Activated naive CD8-positive, alpha-beta T cell treated with anti-CD3 and anti-CD28 coated beads for 36 hours (primary cell): ENCODE measurements at places on chromosomes 2 and 18. TPM values are rescaled to one million over a fixed set of nuclear protein-coding genes. Genes with fewer than 3 reads are reported as not detected.

DNA sequence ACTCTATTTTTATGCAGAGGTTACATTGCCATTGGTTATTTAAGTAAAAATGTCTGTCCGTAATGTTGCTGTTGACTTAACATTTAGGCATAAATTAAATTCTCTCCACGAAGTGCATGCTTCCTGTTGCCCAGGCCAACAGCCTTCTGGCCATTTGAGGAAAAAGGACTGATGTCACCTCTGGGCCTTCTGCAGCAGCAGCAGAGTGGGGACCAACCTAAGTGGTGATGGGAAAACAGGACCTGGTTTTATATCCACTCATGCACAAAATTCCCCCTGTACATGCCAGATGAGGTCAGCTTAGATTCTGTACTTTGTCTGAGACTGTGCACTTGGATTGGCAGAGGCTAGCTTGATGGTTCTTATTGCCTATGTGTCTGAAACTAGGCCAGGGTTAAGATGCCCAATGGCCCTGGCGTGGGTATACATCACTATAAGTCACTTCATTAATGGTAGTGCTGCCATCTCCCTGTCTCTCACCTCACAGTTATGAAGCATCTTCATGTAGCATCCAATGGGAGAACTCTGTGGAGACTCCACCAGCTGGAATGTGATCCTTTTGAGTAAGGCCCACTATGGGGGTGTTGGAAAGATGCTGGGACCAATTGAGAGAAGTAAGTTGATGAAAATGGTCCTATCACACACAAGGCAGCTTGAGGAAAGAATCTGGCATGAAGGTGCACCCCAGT, 4.4 kb downstream of the ARHGAP25 start:
- peak overlapping the region; percentile 84 for H3K27ac ChIP-seq
- peaks cover 36% of the 10 kb centered on the region for H3K36me3 ChIP-seq
- H3K4me3 ChIP-seq, result peak overlapping the region; percentile 84
- no peaks in the 10 kb centered on the region for H3K27me3 ChIP-seq

GRCh38 chr2:3625186-3625585, 30.3 kb downstream of the COLEC11 start:
- no peaks in the 10 kb centered on the region for H3K36me3 ChIP-seq
- DNase-seq, result no peak
- H3K4me3 ChIP-seq, result no peak overlapping the region

DNA sequence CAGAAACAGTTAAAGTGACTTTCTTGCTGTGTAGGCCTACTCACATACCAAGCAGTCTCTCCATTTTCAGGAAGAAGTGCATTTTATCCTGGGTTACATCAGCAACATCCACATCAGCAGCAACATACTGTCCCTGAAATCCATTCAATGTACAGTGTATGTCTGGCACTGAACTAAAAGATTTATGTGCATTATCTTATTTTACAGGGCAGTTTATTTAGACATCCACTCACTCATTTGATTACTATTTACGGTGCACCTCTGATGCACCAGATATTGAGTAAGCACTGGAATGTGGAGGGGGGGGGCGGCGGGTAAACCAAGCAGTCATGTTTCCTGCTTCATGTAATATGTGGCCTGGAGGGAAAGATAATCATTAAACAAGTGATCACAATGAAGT, 1128.2 kb downstream of the BCL11A start:
- H3K27ac ChIP-seq, result no peak overlapping the region
- H3K4me3 ChIP-seq, result no peak overlapping the region
- no peaks in the 10 kb centered on the region for H3K36me3 ChIP-seq
- H3K4me1 ChIP-seq, result no peaks in the 10 kb centered on the region

GRCh38 chr2:224210286-224211180, 171.4 kb upstream of the SERPINE2 start:
- H3K4me1 ChIP-seq, result peaks cover 2% of the 10 kb centered on the region
- peaks cover 3% of the 10 kb centered on the region for H3K27me3 ChIP-seq
- no peaks in the 10 kb centered on the region for H3K36me3 ChIP-seq
- H3K27ac ChIP-seq, result no peak overlapping the region
- no peak for DNase-seq

DNA sequence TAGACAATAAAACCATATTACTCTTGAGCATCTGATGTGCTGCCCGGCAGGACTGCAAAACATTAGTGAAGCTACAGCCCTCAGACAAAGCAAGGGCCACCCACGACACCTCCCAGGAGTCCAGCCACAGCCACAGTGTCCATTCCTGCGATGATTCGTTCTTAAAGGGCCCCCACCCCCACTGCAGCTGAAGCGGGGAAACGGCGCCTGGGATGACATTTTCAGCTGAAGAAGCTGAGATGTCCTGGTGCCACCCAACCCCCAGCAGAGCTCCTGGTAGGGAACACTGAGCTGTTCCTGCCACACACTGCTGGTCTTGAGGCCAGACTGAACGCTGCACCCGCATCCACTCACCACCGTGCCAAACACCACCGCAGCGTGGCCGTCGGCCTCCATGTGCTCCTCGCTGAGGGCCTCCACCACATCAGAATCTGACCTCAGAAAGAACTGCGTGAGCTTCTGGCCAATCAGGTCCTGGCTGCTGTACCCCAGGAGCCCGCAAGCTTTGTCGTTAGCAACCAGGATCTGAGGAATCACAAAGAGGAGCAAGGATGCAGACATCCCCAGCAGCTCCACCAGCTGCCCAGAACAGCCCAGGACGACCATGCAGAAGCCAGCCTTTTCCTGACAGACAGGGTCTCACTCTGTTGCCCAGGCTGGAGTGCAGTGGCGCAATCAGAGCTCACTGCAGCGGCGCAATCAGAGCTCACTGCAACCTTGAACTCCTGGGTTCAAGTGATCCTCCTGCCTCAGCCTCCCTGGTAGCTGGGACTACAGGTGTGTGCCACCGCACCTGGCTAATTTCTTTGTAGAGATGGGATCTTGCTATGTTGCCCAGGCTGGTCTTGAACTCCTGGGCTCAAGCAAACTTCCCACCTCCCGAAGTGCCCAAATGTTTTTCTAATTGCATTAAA, 9.5 kb downstream of the PASK start:
- H3K36me3 ChIP-seq, result peaks cover 12% of the 10 kb centered on the region
- no peak overlapping the region for H3K4me3 ChIP-seq
- H3K4me1 ChIP-seq, result no peaks in the 10 kb centered on the region
- H3K27me3 ChIP-seq, result no peaks in the 10 kb centered on the region

- peaks cover 89% of the 10 kb centered on the region for H3K4me1 ChIP-seq
These were observed 108.8 kb downstream of the DOCK10 start for GRCh38 chr2:224933431-224933830.

- H3K27me3 ChIP-seq, result peaks cover 21% of the 10 kb centered on the region
- no peak overlapping the region for H3K27ac ChIP-seq
- DNase-seq, result no peak
- peaks cover 42% of the 10 kb centered on the region for H3K4me1 ChIP-seq
- H3K4me3 ChIP-seq, result peak overlapping the region; percentile 29
These were observed 78.5 kb upstream of the BCL2L11 start for GRCh38 chr2:111042261-111042660.

- DNase-seq, result no peak
- no peak overlapping the region for H3K27ac ChIP-seq
- H3K36me3 ChIP-seq, result no peaks in the 10 kb centered on the region
- no peaks in the 10 kb centered on the region for H3K4me1 ChIP-seq
- no peak overlapping the region for H3K4me3 ChIP-seq
- peaks cover 4% of the 10 kb centered on the region for H3K27me3 ChIP-seq
These were observed 80.0 kb downstream of the PAX3 start for GRCh38 chr2:222218786-222219185.

DNA sequence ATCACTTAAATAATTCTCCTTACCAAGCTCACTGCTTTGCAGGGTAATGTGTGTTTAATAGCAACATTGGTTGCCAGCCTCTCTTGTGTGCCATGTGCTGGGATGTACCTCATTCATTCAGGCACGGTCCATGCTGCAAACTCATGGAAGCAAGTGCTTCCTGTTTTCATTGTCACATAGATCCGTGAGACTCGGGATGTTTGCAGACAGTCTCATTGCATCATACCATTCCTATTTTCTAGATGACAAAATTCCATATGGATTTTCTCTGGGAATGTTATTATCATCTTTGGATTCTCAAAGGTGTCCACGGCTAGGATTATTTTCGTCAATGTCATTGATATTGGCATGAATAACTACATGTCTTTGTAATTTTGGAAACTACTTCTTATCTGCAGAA, 60.0 kb upstream of the HDAC4 start:
- DNase-seq, result no peak
- no peak overlapping the region for H3K4me3 ChIP-seq
- no peaks in the 10 kb centered on the region for H3K4me1 ChIP-seq
- peaks cover 6% of the 10 kb centered on the region for H3K27me3 ChIP-seq

- no peak for DNase-seq
- H3K4me1 ChIP-seq, result no peaks in the 10 kb centered on the region
- H3K27ac ChIP-seq, result no peak overlapping the region
- no peak overlapping the region for H3K4me3 ChIP-seq
- H3K36me3 ChIP-seq, result no peaks in the 10 kb centered on the region
These were observed 11.5 kb downstream of the ASAP2 start for GRCh38 chr2:9217838-9218770.

DNA sequence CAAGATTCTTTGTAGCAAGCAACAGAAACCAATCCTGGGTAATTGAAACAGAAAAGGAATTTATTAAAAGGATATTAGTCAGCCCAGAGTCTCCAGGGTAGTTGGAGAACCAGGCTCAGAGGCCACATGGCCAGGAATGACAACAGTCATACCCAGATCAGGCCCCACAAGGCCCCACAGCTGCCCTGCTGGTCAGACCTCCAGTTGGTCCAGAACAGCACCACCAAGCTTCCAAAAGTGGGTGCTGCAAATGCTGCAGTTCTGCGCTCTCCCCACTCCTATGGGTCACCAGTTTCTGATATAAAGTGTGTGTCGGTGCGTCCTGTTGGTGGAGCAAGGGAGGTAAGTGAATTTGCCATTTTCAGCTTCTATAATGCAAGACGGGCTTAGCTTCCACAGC, 29.9 kb downstream of the KLHL29 start:
- no peak overlapping the region for H3K27ac ChIP-seq
- no peak for DNase-seq
- H3K27me3 ChIP-seq, result no peaks in the 10 kb centered on the region
- H3K4me1 ChIP-seq, result no peaks in the 10 kb centered on the region

DNA sequence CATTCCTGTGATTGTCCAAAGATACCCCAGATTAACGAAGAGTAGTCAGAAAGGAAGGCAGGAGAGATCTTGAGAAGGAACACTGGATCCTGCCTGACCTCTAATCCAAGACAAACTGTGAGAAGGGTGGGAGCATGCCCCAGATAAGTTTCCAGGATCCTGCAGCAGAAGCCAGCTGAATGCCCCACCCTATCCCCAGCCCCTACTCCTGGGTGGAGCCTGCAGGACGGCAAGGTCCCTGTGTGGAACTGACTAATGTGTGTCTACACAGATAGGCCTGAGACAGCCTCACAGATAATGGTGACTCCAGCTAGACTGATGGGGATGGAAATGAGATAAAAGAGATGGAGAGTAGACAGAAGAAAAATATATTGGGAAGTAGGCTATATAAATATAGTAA, 174.3 kb downstream of the PDE1A start:
- H3K27ac ChIP-seq, result no peak overlapping the region
- peaks cover 11% of the 10 kb centered on the region for H3K27me3 ChIP-seq
- DNase-seq, result no peak
- no peaks in the 10 kb centered on the region for H3K4me1 ChIP-seq

GRCh38 chr2:109065391-109065734, 63.6 kb upstream of the SH3RF3 start:
- DNase-seq, result no peak
- no peak overlapping the region for H3K27ac ChIP-seq
- peaks cover 13% of the 10 kb centered on the region for H3K4me1 ChIP-seq
- H3K27me3 ChIP-seq, result no peaks in the 10 kb centered on the region

DNA sequence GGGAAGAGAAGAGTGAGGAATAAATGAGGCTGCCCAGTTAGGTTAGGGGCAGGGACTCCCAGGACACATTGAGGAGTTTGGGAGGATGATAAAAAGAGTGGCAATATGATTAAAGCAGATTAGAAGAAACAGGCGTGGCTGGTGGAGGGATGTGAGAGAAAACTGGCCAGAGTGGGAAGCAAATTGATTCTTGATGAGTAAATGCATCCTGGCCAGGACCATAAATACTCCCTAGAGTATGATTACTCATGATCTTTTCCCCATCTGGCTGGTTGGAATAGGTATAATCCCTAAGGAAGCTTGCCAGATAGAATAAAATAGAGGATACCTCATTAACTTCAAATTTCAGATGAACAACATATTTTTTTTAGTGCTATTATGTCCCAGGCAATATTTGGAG, 21.5 kb upstream of the DAW1 start:
- H3K36me3 ChIP-seq, result no peaks in the 10 kb centered on the region
- H3K4me1 ChIP-seq, result peaks cover 2% of the 10 kb centered on the region
- peaks cover 30% of the 10 kb centered on the region for H3K27me3 ChIP-seq

- no peak for DNase-seq
- no peaks in the 10 kb centered on the region for H3K4me1 ChIP-seq
- no peaks in the 10 kb centered on the region for H3K36me3 ChIP-seq
- peaks cover 19% of the 10 kb centered on the region for H3K27me3 ChIP-seq
- H3K4me3 ChIP-seq, result no peak overlapping the region
- H3K27ac ChIP-seq, result no peak overlapping the region
These were observed 4.5 kb downstream of the GPR39 start for GRCh38 chr2:132420816-132421805.

DNA sequence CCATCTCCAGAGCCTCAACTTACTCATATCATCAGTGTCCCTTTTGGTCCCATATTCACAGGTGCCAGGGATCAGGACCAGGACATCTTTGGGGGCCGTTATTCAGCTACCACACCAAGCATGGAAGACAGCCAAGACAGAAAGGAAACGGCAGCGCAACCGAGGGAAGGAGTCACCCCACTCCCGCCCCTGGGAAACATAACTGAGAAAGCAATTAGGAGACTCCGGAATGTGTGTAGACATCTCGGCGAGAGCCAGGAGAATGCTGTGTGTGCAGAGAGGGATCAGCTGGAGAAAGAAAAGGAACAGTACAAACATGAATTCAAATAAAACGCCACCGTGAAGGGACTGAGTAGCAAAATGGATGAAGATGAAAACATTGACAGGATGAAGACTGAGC, 13.4 kb upstream of the BOK start:
- H3K36me3 ChIP-seq, result no peaks in the 10 kb centered on the region
- no peak overlapping the region for H3K27ac ChIP-seq
- H3K4me3 ChIP-seq, result no peak overlapping the region
- no peak for DNase-seq
- peaks cover 30% of the 10 kb centered on the region for H3K27me3 ChIP-seq

DNA sequence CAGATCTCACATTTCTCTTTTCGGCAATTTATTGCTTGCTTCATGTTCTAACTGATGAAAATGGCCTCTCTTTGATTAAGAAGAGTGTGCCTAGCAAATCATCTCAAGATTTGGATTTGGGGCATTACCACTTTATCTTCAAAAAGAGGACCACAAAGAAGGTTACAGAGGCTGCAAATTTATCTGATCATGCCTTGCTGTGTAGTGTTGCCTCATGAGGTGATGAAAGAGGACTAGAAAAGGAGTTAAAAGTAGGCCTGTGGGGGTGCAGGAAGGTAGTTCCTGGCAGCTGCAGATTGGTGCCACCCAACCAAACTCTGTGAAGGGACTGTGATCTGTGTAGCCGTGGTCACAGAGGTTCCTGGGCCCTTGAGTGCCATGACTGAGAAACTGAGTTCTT, 69.2 kb downstream of the PRELID3A start:
- H3K27me3 ChIP-seq, result no peaks in the 10 kb centered on the region
- H3K4me1 ChIP-seq, result no peaks in the 10 kb centered on the region
- H3K4me3 ChIP-seq, result no peak overlapping the region
- no peak overlapping the region for H3K27ac ChIP-seq
- no peak for DNase-seq

HPCAL1 gene
- total RNA-seq, result 105 TPM

MAP3K19 gene
- not detected for total RNA-seq

ABCG8 gene
- not detected for total RNA-seq

ERICH2 gene
- total RNA-seq, result not detected

CDK15 gene
- not detected for total RNA-seq
